Cerebellum (tissue), 4 donors: ENCODE measurements at places on chromosomes 6 and 20.

- no peak for DNase-seq
Observed at GRCh38 chr6:11785774-11786579, 7.4 kb upstream of the ADTRP start.

- no peak for DNase-seq
Observed at GRCh38 chr20:8021541-8022269, 2.1 kb upstream of the TMX4 start.

GRCh38 chr6:34027445-34027936, 118.4 kb downstream of the GRM4 start:
- DNase-seq = no peak

GRCh38 chr20:34997131-34997561, 41.5 kb downstream of the MYH7B start:
- peak; percentile 69 for DNase-seq

GRCh38 chr6:79385893-79386292, 151.3 kb downstream of the LCA5 start:
- DNase-seq = no peak

DNA sequence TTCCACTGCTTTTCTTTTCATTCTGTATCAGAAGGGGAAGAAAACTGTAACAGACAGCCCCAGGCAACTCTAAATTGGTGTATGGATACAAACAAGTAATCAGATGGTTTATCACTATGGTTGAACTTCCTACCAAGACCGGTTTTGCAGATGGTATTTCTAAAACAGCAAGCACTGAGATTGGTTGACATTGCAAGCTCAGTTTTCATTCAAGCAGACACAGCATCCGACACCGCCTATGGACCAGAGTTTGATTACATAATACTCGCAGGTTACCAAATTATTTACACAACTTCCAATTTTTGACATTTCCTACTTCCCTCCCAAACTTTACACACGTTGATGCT, 209.9 kb downstream of the ALDH8A1 start:
- no peak for DNase-seq

- DNase-seq = no peak
Observed at GRCh38 chr6:88473589-88473988, 307.4 kb upstream of the CNR1 start.

DNA sequence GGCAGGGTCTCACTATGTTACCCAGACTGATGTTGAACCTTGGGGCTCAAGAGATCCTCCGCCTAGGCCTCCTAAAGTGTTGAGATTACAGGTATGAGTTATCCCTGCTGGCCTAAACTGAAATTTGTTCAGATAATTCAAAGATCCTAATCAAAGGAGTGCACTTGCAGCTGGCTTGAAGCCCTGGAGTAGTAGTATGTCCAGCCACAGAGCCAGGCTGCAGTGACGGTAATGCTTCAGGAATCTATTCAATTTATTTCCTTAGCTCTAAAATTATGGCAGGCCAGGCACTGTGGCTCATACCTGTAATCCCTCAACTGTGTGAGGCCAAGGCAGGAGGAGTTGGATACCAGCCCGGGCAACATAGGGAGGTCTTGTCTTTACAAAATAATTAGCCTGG, 1.4 kb upstream of the DDX43 start:
- no peak for DNase-seq
